Choroid plexus epithelial cell (primary cell): ENCODE measurements at places on chromosomes 3 and 15.

- DNase-seq, result peak; percentile 78
Observed at GRCh38 chr3:48429960-48430707, at the start of gene PLXNB1. Gene PLXNB1 (minus strand): TSS chr3:48430086. CDS start chr3:48424611, 5,475 bp downstream.

DNA sequence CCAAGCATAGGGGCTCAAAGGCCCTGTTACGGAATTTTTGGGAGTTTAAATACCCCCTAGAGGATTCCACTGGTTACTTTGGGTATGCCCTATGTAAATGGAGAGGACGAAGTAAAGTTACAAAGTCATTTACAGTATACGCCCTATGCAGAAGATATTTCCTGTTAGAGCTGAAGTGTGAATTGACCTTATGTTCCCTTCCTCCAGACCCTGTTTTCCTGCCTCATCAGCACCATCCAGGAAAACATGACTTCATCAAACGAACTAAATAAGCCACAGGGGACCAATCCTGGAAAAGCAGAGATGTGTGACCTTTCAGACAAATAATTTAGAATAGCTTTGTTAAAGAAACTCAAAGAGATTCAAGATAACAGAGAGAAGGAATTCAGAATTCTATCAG lies 177.4 kb downstream of the SQOR start:
- DNase-seq, result no peak

GRCh38 chr15:74172701-74173379 lies 670 bp upstream of the ISLR start:
- DNase-seq, result peak; percentile 89

DNA sequence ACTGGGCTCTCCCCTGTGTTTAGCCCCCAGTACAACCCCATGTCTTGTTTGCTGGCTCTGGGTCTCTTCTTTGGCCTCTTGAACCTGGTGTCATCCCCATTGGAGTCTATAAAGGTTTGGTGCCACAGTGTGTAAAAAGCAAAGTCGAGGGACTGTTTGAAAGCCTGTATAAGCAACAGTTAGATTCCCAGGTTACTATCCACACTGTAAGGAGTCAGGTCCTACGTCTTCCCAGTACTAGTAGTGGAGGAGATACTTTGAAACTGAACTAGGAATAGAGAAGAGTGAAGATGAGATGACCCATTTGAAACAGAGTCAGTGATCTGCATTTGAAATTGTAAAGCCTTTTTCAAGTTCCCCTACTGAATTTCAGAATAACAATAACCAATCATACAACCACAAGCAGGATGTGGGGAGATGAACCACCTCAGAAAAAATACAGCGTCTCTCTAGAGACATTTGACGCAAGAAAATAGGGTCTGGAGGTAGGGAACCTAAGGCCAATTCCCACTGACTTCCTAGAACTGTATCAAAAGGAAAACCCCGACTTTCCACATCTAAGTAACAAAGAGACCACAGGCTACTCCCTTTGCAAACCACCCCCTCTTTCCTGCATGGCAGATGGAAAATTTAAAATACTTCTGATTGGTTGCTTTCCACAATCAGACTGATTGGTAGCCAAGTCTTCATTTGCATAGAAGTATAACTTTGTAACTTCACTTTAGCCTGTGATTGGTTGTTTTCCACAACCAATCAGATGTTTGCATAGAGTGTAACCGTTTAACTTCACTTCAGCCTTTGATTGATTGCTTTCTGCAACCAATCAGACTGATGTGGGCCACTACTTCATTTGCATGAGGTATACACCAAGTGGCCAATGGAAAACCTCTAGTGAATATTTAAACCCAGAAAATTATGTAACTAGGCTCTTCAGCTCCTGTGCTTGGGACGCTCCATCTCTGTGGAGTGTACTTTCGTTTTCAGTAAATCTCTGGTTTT lies 49.9 kb upstream of the NEDD4 start:
- DNase-seq, result no peak

DNA sequence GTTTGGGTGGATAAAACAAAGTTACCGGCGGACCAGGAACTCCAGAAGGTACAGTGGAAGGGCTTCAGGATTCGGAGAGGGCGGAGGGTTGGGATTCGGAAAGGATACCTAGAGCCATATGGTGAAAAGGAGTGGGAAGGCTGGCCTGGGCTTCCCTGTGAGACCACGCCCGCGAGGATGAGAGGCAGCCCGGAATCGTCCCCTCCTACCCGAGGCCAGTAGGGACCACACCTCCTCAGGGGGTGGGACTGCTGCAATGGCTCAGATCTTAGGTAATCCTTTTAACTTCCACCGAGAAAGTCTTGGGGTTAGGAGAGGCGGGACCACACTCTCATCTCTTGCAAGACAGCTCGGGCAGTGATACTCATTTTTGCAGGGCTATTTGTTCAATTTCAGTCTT lies 511.3 kb downstream of the OCA2 start:
- DNase-seq, result peak; percentile 21

DNA sequence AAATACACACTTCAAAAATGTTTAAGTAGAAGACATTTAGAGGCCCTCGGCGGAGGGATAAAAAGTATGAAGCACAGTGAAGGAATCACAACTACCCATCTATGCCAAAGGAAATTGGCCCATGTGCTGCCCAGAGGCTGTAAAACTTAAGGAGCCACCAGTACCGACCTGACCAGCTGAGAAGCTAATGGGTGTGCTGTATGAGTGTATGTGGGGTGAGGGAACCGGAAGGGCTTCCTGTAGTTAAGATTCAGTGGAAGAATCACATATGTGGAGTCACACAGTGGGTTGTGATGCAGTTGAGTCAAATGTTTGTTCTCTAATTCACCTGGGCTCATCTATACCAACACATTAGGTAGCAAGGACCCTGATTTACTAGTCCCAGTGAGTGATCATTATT lies 516.0 kb upstream of the IL12A start:
- DNase-seq, result no peak

DNA sequence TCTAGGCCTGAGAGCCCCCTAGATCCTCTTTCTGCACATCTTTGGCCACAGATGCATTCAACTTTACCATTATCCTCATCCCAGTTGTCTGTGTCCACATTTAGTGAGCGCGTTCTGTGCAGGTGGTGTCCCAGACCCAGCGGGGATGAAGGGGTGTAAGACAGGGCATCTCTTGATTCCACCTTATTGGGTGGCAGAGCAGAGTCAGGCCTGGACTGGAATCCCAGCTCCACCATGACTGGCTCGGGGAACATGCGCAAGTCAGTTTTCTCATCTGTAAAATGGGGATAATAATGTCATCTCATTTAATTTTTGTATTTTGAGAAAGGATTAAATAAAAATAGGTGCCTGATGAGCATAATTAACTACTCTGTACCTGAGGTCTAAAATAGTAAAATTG lies 7.8 kb downstream of the SMAD6 start:
- no peak for DNase-seq

GRCh38 chr15:74489518-74490338 lies 28.8 kb upstream of the UBL7 start:
- peak; percentile 46 for DNase-seq

GRCh38 chr3:194811118-194811517 lies 125.4 kb downstream of the FAM43A start:
- DNase-seq, result no peak
